ENCODE measurements at places on chromosomes 16 and 17.

GRCh38 chr16:76059186-76059585 lies 218.0 kb upstream of the CNTNAP4 start:
- DNase-seq: no peak

DNA sequence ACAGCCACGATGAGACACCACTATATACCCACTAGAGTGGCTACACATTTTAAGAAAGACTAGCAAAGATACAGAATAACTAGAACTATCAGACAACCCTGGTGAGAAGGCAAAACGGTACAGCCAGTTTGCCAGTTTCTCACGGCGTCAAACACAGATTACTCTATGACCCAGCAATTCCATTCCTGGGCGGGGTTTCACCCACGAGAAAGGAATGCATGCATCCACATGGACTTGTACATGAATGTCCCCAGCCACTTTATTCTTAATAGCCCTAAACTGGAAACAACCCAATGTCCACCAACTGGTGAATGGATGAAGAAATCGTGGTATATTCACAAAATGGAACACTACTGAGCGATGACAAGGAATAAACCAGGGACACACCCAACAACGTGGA lies 74.5 kb downstream of the MYH10 start:
- no peak for DNase-seq

DNA sequence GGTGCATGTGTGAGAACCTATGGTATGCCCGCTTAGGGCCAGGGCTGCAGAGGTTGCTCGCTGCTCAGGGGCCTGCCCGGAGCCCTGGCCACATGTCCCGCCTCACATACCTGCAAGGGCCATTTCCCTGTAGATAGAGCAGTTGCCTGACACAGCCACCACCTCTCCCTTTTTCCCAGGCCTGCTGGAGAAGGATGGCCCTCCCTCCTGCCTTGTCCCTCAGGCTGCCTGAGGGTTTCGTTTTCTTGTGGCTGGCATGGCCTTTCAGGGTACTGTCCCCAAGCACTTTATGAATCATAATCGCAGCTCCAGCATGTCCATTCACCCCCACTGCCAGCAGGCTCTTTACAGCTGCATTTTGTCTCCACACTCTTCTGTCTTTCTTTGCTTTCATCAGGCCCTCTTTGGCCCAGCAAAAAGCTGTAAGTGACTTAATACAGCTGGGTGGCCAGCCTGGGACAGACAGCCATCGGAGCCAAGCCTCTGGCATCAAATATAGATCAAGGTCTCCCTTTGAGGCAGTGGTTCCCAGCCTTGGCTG lies 65.7 kb downstream of the MPRIP start:
- DNase-seq: no peak

DNA sequence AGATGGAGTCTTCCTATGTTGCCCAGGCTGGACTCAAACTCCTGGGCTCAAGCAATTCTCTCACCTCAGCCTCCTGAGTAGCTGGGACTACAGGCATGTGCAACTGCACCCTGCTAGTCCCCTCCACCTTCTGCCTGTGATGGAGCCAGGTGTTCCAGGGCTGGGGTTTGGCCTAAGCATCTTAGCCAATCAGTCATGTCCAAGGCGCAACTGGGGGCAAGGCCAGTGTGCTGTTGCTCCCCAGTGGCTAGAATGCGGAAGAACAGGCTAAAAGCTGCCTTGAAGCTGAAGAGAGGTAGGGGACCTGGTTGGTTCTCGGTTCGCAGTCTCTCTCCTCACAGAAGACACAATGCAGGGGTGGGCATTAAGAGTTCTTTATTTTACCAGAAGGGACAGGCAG lies 18.6 kb downstream of the FLOT2 start:
- DNase-seq: no peak

- no peak for DNase-seq
Observed at GRCh38 chr16:86088816-86089215, 189.9 kb downstream of the IRF8 start.

DNA sequence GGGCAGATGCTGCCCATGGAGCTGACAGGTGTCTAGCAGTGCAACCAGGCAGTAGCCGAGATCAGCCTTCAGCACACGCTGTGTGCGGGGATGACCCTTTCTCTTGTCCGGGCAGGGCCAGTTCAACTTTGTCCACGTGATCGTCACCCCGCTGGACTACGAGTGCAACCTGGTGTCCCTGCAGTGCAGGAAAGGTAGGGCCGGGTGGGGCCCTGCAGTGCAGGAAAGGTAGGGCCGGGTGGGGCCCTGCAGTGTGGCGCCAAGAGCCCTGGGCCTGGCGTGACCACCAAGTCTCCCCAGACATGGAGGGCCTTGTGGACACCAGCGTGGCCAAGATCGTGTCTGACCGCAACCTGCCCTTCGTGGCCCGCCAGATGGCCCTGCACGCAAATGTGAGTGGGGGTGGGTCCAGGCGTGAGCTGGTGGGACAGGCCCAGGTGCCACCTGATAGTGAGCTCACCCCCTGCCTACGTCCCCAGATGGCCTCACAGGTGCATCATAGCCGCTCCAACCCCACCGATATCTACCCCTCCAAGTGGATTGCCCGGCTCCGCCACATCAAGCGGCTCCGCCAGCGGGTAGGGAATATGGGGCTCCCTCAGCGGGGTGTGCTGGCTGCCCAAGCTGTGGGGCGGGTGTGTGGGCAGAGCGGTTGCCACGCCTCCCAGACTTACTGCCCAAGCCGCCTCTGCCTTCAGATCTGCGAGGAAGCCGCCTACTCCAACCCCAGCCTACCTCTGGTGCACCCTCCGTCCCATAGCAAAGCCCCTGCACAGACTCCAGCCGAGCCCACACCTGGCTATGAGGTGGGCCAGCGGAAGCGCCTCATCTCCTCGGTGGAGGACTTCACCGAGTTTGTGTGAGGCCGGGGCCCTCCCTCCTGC lies 40.2 kb downstream of the TSC2 start:
- no peak for DNase-seq

- DNase-seq: no peak
Observed at GRCh38 chr17:17151962-17152361, 54.2 kb downstream of the PLD6 start.

DNA sequence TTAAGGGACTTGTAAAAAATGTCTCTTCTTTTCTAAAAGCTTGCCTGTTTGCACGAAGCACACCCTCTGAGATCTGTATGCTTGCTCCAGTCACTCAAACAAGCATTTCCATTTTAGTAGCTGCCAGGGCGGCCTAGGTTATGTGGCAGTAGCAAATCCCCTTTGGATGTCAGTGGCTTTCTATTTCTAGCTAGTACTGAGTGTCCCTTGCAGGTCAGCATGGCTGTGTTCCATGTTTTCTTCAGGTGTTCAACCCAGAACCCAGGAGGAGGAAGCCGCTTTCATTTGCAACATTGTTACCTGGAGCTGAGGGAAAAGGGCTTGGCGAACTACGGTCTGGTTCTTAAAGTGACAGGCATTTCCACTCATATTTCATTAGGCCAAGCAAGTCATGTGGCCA lies 36.4 kb downstream of the FOXL1 start:
- DNase-seq: no peak

DNA sequence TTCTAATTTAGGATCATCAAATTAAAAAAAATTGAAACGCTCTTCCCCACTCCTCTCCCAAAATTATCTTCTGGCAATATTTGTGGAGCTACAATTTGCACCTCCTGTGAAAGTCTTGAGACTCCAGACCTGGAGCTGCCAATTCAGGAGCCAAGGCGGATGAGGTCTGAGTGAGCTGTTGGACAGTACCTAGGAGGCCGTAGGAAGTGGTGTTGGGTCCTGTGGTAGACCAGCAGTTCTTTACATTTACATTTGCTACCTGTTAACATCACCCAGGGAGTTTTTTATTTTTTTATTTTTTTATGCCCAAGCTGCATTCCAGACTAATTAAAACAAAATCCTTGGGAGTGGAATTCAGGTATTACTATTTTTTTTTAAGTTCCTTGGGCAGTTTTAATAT lies 271.0 kb downstream of the PHKB start:
- DNase-seq: no peak

DNA sequence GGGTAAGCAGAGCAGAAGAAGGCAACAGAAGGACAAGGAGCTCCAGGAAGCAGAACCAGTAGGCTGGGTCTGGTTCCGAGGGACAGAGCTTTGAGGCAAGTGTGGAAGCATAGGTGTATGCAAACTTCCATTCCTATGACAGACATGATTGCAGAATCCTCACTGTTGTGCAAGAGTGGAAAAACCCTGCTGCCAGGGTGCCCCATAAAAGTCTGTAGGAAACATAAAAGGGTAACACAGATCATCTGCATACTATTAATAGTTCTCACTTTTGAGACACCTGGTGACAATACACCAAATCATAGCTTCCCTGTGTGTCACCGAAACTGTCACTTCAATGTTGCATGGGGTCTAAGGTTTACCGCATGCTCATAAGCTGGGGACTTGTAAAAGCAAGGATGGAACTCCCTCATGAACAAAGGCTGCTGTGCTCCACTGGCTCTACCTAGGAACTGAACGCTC lies 39.7 kb downstream of the ARHGAP17 start:
- DNase-seq: no peak

GRCh38 chr17:80416940-80417293 lies 1.9 kb downstream of the ENDOV start:
- no peak for DNase-seq

DNA sequence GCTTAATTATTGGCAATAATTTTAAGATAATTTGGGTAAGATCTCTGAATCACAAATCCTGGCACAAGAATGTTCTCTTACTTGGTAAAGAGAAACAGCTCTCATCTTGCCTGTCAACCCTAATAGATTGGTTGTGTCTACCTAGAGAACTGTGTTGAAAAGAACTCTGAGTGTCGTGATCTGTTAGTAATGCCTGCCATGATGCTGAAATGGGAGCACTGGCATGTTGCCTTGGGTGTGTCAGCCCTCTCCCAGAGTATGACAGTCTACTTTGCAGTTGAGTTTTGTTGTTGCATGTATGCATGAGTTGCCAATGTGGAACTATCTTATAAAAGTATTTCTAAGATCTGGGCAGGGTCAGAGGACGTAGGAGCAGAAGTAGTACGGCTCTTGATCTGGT lies 221.4 kb downstream of the MAF start:
- DNase-seq: no peak

DNA sequence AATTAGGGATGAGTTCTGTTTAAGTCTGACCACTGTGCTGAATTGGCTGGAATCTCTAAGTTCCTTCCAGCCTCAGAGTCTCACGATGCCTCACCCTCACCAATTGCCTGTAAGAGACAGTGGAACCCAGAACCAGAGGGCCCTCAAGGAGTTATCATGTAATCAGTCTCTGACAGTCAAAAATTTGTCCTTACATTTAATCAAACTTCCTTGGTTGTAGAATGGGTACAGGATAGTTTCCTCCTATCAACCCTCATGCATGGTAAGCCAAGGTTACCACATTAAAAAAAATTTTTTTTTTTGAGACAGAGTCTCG lies 83.2 kb downstream of the CDK5R1 start:
- no peak for DNase-seq

DNA sequence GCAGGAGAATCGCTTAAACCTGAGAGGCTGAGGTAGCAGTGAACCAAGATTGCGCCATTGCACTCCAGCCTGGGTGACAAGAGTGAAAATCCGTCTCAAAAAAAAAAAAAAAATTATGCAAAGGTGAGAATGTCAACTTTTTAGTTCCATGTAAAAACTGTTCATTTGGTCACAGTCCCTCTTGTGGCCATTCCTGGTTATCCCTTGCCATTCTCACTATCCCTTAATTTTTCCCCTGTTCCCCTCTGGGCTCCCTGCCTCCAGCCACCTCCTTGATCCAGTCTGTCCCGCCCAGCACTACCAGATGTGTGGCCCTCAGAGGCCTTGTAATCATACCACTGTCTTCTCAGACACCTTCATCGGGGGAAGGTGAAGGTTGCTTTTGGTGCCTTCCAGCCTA lies 23.4 kb downstream of the DCAF7 start:
- no peak for DNase-seq

DNA sequence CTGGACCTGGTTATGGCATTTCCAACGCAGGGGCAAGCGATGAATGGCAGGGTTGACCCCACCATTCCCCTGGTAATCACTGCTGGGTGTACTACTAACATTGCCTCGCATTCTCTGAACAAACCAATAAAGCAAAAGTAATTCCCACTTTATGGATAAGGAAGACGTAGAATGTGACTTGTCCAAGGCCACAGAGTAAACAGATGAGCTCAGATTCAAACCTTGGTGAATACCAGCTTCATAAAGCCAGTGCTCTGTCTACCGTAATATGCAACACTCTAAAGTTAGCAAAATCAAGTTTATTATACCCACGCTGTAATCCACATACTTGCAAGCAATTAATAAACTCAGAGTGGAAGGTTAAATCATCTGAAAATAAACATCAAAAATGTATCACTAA lies 59.6 kb downstream of the ANKFY1 start:
- DNase-seq: no peak

- no peak for DNase-seq
Observed at GRCh38 chr16:86060381-86061317, 161.7 kb downstream of the IRF8 start.

GRCh38 chr16:35449663-35450062 lies 1990.3 kb downstream of the TP53TG3F start:
- no peak for DNase-seq

- DNase-seq: no peak
Observed at GRCh38 chr16:73206151-73206707, 158.3 kb upstream of the ZFHX3 start.

DNA sequence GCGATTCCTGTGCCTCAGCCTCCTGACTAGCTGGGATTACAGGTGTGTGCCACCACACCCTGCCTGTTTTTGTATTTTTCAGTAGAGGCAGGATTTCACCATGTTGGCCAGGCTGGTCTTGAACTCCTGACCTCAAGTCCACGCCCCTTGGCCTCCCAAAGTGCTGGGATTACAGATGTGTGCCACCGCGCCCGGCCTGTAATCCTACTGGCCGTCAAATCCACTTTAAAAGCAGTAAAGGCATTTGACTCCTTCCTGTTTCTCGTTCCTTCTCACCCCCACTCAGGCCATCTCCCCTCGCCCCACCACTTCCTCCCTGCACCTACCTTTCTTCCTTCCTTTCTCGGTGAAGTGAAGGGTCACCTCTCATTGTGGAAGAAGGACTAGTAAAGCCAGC lies 69.4 kb upstream of the CREBBP start:
- DNase-seq: peak; percentile 28

- no peak for DNase-seq
Observed at GRCh38 chr16:82005027-82005830, 6.0 kb downstream of the SDR42E1 start.

- no peak for DNase-seq
Observed at GRCh38 chr16:57509231-57509923, 23.1 kb upstream of the DOK4 start.

DNA sequence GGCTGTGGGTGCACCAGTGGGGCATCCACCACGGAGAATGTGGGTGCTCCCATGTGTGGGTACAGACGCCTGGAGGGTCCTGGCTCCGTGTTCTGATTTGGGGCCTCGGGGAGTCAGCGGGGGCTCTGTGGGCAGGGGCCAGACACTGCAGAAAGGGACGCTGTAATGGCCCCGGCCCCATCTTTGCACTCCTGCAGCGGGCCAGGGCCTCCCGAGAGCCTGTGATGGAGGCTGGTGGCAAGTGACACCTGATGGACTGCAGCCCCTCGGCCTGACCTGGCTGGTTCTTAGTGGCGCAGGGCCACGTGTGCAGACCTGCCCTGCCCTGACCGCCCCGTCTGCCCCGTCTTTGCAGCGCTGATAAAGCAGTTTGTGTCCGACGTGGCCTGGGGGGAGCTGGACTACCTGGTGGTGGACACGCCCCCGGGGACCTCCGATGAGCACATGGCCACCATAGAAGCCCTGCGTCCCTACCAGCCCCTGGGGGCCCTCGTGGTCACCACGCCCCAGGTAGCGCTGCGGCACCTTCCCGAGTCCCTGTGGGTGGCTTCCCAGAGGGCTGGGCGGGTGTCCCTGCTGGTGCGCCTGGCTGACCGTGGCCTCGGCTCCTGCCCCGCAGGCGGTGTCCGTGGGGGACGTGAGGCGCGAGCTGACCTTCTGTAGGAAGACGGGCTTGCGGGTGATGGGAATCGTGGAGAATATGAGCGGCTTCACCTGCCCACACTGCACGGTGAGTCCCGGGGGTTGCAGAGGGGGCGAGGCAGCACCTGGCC lies 4.7 kb downstream of the NUBP2 start:
- DNase-seq: no peak

Measured in KBM-7 (cell line).